ENCODE measurements at places on chromosomes 5 and 9. TPM values are rescaled to one million over a fixed set of nuclear protein-coding genes. Genes with fewer than 3 reads are reported as not detected.

GRCh38 chr9:89635816-89636215, 31.0 kb downstream of the GADD45G start:
- DNase-seq, result no peak

DNA sequence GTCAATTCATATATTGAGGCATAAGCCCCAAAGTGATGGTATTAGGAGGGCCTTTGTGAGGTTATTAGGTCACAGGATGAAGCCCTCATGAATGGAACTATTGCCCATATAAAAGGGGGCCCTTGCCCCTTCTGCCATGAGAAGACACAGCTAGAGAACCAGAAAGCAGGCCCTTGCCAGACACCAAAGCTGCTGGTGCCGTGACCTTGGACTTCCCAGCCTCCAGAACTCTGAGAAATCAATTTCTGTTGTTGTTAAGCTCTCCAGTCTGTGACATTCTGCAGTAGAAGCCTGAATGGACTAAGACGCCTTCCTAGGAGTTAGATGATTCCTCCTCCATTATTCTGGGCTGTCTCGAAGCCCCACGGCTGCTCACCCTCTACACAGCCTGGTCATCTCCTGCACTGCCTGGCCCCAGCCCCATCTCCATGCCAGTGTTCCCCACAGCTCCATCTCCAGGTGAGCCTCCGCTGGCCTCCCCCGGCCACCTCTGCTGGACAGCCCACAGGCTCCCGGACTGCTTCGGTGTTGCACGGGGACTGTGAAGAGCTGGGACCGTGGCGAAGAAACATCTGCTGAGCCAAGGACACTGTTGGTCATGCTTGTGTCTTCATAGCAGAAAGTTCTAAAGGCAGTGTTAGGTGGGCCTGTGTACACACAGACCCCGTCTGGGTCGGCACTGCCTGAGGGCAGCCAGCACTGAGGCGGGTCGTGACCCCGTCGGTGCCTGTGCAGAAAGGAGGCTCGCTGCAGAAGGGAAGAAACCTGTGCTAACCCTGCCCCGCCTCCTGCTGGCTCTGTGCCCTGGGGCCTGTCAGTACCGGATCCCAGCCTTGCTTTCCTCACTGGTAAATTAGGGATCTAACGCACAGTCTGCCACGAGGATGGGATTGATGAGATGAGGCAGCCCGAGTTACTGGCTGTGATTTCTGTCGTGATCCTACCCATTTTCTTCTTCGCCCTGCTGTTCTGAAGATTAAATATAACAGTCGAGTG, 55.1 kb upstream of the CNOT6 start:
- DNase-seq, result no peak

PCDHAC2 gene
- total RNA-seq, result 3.2 TPM

DNA sequence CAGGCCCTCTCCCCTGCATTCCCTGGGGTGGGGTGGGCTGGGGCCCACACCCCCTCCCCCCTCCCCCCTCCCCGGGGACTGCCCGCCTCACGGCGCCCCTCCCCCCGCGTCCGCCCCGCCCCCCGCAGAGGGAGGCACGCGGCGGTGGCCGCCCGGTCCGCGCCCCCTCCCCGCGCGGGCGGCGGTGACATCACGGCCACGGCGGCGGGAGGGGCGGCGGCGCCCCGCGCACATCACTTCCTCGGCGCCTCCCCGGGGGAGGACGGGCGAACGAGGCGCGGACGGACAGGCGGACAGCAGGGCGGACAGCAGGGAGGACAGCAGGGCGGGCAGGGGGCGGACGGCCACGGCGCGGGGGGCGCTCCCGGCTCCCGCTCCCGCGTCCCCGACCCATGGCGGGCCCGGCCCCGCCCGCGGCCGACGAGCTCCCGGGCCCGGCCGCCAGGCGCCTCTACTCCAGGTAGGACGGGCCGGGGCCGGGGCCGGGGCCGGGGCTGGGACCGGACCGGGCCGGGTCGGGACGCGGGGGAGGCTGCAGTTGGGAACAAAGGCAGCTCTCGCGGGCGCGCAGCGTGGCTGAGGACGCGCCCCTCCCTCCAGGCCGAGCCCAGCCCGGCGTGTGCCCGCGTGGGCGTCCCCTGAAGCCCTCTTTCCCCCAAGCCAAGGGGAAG, at the start of gene GPSM1:
TSS of gene GPSM1 (plus strand) at position 236 of the 671 bp plus-strand sequence. CDS start at position 393, 157 bp downstream.
- DNase-seq, result no peak

ZNF608 gene
- 5.6 TPM for total RNA-seq

TAF11L5 gene
- not detected for total RNA-seq

DNA sequence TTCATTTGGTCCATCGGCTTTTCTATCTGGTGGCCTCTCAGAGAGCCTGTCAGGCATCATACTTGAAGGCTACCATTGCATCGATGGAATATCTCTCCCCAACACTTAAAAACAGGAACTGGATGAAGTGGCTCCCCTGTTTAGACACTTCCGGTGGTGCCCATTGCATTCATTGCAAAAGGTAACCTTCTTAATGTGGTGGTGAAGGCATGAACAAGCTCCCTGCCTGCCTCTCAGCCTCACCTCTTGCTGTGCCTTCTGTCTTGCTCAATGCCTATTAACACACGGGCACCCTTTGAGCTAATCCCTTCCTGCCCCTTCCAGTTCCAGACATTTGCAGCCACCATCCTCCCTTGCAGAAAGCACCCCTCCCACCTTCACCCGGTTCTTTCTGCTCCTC, 233.1 kb upstream of the MSX2 start:
- no peak for DNase-seq

DNA sequence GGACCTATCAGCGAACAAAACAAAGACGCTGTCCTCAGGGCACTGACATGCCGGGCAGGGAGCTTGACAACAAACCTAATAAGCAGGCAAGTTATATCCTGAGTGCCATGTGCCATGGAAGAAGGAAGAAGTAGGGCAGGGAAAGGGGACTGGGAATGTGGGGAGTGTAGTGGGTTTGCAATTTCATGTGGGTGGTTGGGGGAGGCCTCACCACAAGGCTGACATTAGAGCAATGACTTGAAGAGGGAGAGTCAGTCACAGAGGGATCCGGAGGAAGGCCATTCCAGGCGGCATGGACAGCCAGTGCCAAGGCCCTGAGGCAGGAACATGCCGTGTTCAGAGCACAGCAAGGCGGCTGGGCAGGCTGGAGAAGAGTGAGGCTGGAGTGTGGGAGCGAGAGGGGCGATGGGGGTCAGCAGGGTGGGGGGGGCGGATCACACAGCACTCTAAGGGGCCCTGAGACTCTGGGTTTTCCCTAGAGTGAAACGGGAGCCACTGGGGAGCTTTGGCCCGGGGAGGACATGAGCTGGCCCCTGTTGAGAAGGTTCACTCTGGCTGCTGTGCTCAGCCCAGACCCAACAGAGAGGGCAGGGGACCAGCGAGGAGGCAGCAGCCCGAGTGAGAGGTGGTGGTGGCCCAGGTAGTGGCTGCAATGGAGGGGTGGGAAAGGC, 86.3 kb downstream of the STK10 start:
- DNase-seq, result no peak

Measured in HCT116 (cell line).